ENCODE measurements at places on chromosomes 2 and 18.
A peak's percentile ranks its signal among the peaks of the same experiment; 100 is the strongest.

DNA sequence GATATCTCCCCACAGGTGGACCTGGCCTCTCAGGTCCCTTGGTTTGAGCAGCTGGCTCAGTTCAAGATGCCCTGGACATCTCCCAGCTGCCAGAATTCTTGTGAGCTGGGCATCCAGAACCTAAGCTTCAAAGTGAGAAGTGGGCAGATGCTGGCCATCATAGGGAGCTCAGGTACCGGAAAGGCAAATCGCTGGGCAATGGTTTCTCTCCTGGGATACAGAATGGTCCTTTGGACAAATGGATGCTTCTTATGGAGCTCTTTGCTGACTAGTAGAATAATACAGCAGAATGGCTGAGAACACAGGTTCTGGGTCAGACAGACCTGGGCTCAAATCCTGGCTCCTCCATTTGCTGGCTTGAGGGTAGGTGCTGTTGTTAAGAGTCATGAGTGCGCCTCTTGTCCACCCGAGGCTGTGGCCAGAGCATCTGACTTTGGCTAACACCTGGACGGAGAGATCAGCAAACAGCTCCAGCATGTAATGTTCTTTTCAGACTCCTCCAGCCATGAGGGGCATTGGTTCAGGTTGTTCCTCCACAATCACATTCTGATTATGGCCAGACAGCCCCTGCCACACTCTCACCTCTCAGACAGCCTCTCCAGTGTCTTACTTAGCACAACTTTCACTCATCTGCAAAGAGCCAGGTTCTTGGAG, 7.5 kb downstream of the ABCG8 start:
- DNase-seq: no peak

DNA sequence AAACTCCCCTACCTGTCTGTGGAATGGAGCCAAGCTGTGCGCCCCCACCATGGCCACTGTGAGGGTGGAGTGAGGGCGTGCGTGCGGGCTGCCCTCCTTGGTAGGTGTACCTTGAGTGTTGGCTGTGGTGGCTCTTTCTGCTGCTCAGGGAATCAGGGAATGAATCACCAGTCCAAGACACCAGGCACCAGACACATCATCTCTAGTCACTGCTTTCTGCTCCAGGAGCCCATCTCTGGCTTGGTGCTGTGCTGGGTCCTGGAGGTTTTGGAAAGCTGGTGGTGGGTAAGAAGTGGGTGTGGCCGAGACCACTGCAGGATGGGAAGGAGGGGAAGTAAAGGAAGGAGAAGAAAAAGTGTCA, 209.9 kb downstream of the SEPTIN10 start:
- no peak for DNase-seq

- DNase-seq: peak; percentile 10
Observed at GRCh38 chr2:208072250-208072892, 47.0 kb upstream of the PLEKHM3 start.

- no peak for DNase-seq
Observed at GRCh38 chr2:174802459-174802858, 38.2 kb upstream of the CHRNA1 start.

DNA sequence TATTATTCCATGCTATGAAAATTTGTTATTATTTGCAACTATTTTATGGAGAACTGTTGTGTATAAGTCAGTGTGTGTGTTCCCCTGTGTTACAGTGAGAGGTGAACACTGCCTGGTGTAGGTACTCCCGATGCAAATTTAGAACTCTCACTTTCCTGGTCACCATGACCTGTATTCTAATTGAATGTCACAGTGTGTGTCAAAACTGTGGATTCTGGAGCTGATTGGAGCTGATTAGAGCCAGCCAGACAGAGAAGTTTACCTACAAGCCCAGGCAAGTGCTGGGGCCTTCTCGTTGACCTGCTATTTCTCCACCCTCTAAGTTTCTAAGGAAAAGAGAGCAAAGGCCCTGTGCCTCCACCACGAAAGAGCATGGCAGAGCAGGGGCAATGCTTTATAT, 216.0 kb downstream of the NYAP2 start:
- no peak for DNase-seq

DNA sequence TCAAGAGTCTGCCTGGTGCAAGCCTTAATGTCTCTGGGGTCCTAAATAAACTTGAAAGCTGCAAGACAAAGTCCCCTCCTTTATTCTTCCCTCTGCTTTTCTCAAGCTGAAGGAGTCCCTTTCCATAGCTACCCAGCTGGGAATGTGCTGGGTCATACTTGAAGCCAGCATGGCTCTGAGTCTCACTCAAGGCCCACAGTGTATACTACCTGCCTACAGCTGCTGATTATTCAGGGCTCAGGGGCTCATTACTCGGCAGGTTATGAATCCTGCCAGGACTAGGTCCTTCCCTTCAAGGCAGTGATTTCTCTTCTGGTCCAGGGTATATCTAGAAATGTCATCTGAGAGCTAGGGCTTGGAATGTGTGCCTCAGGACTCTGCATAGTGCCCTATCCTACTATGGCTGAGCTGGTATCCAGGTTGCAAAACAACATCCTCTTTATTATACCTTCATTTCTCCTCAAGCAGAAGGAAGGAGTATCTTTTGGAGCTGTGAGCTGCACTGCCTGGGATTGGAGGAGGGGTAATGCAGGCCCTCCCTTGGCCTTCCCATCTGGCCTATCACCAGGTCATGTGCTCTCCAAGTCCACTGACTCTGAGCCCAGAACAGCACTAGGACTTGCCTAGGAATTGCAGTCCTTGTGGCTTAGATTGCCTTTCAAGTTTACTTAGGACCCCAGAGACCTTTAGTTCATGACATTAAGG, 22.3 kb downstream of the IL1RN start:
- no peak for DNase-seq

GRCh38 chr2:151350579-151351195, 6.7 kb upstream of the TNFAIP6 start:
- no peak for DNase-seq

- DNase-seq: no peak
Observed at GRCh38 chr2:37648331-37649011, 23.0 kb downstream of the CDC42EP3 start.

GRCh38 chr18:44423814-44424644, 256.7 kb upstream of the SETBP1 start:
- no peak for DNase-seq

DNA sequence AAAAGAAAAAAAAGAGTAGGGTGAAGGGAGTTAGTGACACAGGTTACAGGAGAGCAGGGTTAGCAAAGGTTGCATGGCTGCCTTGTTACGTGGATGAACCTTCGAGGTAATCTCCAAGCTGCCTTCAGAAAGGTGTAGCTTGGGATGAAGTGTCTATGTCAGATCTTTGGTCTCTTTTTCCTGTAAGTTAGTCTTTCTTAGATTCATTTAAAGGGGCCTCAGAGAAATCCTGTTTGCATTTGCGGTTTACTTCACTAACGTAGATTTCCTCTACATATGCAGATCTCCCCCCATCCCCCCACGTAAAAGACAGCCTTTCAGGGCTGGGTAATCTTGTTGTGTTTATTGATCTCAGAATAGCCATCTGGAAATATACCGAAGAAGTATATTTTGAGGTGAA, 83.7 kb downstream of the MTA3 start:
- no peak for DNase-seq

DNA sequence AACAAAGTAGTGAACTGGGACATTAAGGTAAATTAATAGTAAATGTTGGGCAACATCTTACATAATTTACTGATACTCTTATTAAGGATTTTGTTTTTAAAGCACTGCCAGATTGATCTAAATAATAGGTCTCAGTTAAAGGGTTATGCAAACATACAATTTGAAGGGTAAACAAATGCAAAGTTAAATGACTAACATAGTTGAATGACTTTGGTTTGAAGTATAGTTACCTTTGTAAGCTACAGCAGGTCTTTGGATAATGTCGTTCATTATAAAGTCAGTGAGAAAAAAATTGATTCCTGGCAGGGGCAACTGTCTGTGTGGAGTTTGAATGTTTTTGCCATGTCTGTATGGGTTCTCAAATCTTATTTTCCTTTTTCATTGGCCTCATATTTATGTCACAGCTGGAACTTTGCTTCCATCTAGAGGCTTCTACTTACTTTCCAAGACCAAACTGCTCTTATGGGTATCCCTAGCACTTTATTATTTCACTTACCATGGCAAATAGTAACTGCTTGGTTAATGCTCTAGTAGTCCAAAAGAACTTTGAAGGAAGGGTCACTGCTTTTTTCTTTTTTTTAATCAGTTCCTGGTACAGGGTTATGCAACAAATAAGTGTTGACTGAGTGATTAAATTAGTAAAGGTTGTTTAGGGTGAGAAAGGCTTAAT, 107.8 kb downstream of the NBEAL1 start:
- DNase-seq: no peak

DNA sequence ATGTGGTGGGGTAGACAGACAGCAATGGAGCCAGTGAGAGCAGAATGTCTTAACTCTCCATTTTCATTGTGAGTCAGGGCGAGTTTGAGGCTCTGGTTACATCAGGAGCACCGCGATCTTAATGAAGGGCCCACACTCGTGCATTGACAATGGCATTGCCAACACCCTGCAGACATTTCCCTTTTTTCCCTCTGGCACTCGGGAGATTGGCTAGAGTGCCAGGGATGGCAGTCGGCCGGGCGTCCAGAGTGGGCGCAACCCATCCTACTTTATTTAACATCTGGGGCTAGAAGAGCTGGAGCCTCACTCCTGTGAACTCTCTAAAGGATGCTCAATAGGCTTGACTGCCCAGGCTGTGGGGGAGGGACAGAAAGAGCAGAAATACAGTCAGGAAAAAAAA, 9.7 kb downstream of the PROKR1 start:
- DNase-seq: no peak

DNA sequence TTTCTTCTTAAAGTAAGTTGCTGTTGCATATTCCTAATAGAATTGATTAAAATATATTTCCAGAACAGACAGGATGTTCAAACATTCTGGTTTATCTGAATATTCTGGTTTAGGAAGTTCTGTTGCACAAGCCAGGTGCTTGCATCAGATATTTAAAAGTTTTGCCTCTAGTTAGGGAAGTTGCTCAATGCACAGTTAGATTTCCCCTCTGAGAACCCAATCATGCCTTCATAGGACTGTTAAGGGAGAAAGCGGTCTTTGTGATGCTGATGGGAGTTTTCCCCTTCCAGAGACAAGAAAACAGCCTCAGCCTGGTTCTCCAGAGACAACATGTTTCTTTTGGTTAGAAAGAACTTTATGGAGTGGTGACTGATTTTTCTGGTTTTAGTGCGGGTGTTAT, 65.6 kb upstream of the REV1 start:
- no peak for DNase-seq

GRCh38 chr18:69889009-69889408, 58.7 kb downstream of the CD226 start:
- no peak for DNase-seq

GRCh38 chr2:200310545-200310971, 4.1 kb downstream of the SPATS2L start:
- no peak for DNase-seq

- no peak for DNase-seq
Observed at GRCh38 chr18:77006305-77007175, 126.0 kb downstream of the MBP start.

- DNase-seq: peak; percentile 57
Observed at GRCh38 chr2:109647636-109648035, 33.5 kb downstream of the SOWAHC start.

GRCh38 chr2:222743251-222743812, 71.9 kb downstream of the MOGAT1 start:
- no peak for DNase-seq

- DNase-seq: no peak
Observed at GRCh38 chr2:70902067-70902442, 33.6 kb upstream of the ATP6V1B1 start.

- DNase-seq: no peak
Observed at GRCh38 chr2:68230241-68231060, 21.9 kb downstream of the PPP3R1 start.

DNA sequence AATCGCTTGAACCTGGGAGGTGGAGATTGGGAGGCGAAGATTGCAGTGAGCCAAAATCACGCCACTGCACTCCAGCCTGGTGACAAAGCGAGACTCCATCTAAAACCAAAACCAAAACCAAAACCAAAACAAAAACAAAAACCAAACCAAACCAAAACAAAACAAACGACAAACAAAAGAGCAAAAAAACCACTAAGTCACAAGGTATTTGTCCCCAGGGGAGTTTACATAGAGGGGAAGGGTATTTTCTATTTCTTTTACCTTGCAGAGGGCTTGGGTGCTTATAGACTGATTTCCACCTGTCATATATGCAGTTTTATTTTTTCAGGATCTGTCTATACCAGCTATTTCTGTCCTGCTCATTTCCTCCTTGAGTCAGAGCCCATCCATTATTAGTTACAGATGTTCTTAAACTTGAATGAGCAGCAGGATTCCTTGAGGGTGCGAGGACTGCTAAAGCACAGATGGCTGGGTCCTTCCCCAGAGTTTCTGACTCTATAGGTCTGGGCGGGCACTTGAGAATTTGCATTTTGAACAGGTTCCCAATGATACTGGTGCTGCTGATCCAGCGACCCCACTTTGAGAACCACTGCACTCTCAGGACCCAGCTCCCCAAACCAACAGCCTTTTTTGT, 102.2 kb upstream of the UXS1 start:
- no peak for DNase-seq

DNA sequence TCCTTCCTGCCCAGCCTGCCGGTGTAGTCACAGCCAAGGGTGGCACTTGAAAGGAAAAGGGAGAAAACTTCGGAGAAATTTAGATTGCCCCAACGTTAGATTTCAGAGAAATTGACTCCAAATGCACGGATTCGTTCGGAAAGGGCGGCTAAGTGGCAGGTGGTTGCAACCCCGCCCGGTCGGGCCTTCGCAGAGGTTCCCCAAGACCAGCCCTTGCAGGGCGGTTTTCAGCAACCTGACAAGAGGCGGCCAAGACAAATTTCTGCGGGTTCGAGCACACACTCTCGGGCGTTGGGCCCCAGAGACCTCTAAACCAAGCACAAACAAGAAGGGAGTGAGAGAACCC, 4.8 kb downstream of the ONECUT2 start:
- DNase-seq: no peak

DNA sequence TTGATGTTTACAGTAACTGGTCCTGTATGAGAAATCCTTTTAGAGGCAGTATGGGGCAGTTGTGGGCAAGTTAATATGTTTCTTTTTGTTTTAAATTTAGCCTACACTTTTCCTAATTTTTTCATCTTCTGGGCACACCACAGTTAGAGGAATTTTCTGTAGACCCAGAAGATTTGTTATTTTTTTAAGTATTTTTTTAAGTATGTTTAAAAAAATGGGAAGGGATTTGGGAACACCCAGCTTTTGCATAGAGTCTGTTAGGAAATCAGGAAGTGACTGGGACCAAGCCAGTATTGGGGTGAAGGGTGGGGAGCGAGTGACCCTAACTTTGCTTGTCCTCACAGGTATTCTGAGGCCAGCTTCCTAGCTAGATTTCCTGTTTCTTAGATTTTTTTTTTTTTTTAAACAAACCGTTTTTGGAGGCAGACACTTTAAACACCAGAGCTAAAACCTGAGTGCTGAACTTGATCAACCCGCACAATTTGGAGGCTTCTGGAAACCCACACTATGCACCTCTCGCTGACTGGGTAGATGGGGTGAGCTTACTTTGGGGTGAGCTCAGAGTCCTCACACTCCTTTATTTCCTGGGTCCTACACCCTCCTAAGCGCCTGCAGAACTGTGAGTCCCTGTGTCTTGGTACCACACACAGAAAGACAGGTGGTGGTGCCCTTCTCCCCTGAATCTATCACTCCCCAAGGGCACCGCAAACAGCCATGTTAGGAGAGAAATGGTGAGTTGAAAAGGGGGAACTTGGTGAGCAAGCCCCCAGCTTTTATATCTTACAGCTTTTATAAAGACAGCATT, 5.2 kb downstream of the GATA6 start:
- DNase-seq: no peak
